ENCODE measurements at places on chromosomes 7 and 10.

GRCh38 chr7:138208142-138208570, 131.9 kb downstream of the AKR1D1 start:
- no peak for DNase-seq

- no peak for DNase-seq
These were observed 32.4 kb downstream of the TRIM8 start for GRCh38 chr10:102676534-102677315.

- DNase-seq, result peak; percentile 15
These were observed 18.0 kb downstream of the CAMK2B start for GRCh38 chr7:44307301-44307900.

DNA sequence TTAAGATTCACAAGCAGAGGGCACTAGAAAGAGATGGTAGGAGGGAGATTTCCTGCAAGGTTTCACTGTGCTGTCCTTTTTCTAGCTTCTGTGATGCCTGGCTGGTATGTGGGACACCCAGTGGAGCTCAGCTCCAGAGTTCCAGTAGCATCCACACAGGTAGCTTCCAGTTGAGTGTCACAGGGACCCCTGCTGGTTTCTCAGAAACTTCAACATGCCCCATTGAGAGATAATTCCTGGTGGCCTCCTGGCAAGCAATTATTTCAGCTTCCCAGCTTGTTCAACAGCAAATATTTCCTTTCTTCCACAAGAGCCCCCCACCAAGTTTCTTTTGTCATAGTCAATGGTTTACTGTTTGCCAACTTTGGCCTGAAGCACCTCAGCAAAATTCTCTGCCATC, 858.7 kb downstream of the REEP3 start:
- DNase-seq, result no peak

- no peak for DNase-seq
These were observed 70.3 kb downstream of the PARP12 start for GRCh38 chr7:139992353-139993044.

DNA sequence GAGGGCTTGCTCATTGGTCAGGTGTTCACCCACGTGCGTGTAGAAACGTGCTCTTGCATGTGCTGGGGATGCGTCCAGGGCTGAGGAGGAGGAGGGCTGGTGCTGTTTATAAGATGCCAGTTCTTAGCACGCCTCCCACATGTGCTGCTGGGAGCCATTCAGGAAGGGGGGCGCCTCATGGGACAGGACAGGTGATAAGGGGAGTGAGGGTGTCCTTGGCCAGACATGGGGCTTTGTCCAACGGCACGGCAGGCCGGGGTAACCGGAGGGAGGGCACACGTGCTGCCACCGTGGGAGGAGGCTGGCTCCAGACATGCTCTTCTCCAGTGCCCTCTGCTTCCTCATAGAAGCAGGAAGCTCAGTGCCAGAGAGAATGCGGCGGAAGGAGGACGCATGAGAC, 150.0 kb downstream of the ZMYND11 start:
- no peak for DNase-seq

- DNase-seq, result no peak
These were observed 3.9 kb upstream of the MIOS start for GRCh38 chr7:7562736-7563135.

- DNase-seq, result no peak
These were observed 53.6 kb upstream of the TMEM72 start for GRCh38 chr10:44857363-44858016.

DNA sequence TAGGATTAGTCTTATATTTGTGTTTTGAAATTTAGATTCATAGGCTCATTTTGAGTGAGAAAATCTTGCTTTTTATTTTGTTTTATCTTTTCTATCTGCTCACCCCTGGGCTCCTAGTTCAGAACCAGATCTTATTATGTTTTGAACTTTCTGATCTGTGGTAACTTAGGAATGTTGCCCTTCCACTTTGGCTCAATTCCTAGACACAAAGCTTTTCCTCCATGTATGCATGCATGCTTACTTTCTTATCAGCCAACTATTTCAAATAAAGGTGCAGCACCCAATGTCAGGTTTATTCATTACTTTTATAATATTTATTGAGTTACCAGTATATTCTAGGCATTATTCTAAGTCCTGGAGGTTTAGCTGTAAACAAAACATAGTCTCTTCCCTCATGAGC, 374.8 kb upstream of the KIAA1217 start:
- DNase-seq, result no peak

DNA sequence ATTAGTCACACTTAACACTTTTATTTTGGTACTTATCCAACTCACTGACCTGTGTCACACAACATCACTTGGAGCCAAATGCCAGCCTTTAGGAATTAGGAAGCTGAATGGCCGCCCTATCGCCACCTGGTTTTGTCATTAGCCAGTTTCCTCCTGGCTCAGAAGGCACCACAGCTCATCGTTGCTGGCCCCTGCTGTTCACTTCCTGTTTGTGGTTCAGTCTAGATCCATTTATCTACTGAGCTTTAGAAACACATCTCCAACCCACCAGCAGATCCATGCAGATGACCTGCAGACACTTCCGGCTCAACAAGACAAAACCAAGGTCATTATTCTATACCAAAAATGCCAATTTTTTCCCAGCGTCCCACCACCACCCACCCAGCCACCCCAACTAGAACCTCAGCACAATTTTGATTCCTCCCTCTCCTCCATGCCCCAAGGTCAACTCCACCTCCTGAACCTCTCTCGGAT, 193.5 kb upstream of the NEBL start:
- DNase-seq, result no peak

DNA sequence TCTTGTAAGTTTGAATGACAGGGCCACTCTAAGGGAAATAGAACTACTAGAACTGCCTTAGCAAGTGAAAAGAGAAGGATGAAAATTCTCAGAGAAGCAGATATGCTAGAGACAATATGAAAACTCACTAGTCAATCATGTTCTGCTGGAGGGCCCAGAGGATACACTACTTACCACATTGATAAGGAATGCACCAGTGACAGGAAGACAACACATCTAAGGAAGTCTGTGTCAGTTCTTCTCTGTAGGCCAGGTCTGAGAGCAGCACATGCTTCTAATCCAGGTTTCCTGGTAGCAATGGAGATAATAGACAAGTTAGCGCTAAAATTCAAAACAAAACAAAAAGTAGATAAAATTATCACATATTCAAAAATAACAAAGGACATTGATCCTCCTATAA, 235.2 kb upstream of the AKR1E2 start:
- no peak for DNase-seq

GRCh38 chr10:11986593-11987216, 55.9 kb downstream of the UPF2 start:
- DNase-seq, result peak; percentile 4

GRCh38 chr10:101837748-101838147, 5.9 kb downstream of the KCNIP2 start:
- DNase-seq, result no peak

- no peak for DNase-seq
These were observed 15.0 kb downstream of the ANKRD1 start for GRCh38 chr10:90905925-90906324.

- DNase-seq, result no peak
These were observed 19.1 kb upstream of the VOPP1 start for GRCh38 chr7:55591282-55591931.

DNA sequence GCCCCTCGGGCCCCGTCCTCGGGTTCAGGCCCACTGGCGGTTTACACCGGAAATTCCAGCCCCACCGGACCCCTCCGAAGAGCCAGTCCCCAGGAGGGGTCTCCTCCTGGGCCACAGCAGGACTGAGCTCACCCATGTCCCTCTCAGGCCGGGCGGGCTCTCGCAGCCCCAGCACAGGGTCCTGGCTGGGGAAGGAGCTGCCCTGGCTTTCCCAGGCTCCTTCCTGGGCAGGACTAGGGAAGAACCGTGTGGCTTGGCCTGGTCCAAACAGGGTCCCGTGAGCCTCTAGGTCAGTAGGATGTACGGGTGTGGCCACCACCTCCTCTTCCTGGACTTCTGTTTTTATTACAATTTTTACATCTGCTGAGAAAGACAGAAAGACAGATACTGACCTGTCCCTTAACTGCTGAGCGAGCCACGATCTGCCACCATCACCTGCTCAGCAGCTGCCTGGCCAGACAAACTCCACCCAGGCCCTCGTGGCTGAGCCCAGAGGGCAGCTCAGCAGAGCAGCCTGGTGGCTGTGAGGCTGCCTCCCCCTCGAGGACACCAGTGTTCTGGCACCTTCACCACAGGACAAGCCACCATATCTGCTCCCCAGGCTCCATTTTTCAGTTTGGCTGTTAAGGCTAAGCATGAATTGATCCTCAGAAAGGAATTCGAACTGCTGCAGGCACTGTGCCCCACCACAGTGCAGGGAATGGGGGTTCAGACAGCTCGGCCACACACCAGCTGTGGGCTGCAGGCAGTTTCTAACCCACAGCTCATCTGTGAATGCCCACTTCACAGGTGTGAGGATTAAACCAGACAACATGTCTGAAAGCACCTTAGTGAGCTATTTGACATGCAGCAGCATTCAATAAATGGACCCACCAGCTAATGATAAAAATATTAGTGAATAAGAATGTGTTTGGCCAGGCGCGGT, 14.5 kb upstream of the ZNF777 start:
- no peak for DNase-seq

GRCh38 chr10:132551093-132551807, 13.7 kb downstream of the INPP5A start:
- DNase-seq, result no peak

GRCh38 chr7:1359051-1359400, 100.2 kb downstream of the MICALL2 start:
- DNase-seq, result no peak

GRCh38 chr10:30705101-30705624, 75.6 kb upstream of the LYZL2 start:
- peak; percentile 23 for DNase-seq

DNA sequence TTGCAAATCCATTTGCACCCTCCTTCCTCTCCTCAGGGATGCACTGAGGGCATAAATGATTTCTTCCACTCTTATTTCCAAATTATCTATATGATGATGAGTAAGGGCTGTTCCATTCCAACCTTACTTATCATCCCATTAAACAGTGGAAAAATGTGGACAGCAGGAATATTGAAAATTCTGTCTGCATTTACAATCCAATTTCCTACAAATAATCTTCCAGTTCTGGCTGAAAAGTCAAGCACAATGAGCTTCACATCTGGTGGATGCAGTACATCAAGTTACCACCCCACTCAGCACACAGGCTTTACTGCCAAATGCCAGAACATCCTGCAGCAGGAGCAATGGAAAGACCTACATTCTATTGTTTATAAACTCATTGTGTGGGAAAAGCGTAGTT, 345.0 kb upstream of the STEAP1 start:
- no peak for DNase-seq

- DNase-seq, result no peak
These were observed 15.3 kb downstream of the PAX2 start for GRCh38 chr10:100760726-100761125.

DNA sequence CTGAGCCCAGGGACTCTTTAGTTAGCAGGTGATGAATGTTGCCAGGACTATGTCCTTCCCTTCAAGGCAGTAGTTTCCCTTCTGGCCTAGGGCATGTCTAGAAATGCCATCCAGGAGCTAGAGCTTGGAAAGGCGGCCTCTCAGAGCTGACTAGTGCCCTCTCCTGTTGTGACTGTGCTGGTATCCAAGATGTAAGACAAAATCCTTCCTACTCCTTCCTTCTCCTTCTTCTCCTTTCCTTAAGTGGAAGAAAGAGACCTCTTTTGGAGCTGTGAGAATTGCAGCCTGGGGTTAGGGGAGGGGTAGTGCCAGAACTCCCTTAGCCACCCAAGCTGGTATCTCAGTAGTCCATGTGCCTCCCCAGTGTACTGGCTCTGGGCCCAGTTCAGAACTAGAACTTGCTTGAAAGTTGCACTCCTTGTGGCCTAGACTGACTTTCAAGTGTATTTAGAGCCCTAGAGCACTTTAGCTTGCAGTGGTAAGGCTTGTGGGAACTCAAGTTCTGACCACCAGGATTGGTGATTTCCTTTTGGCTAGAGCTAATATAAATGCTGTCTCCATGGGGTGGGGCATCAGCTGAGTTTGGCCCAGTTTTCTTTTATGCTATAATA, 118.8 kb downstream of the NPSR1 start:
- DNase-seq, result no peak

DNA sequence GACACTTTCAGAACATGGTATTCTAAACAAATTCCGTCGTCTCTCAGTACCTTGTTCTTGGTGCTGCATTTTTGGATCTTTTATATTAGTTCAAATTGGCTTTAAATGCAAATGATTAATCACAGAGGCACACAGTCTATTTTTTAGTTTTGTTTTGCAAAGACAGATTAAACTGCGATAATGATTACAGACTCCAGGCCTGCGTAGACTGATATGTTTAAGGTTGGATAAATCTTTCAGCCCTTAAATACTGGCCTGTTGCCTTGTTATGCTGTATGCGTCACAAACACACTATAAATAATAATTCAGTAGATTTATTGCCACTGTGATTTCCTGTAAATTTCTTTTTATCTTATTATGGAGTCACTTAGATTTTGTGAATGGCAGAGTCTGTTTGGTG, 19.3 kb downstream of the CACNB2 start:
- DNase-seq, result no peak

DNA sequence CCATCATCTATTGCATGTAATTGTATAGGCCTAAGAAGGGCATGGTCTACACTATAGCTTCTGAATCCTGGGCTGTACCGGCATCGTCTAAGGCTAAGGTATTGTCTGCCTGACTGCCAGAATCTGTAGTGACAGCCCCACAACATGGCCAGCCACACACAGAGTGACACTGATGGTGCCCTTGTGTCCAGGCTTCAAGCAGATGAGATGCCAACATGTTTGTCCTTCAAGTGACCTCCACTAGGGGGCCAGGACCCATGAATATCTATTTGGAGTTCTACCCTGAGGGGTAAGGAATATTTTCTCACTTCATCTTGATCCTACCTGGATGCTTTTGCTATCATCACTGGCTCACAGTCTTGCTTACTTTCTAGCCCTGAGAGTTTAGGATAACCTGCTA, 1.5 kb downstream of the CYP3A7 start:
- DNase-seq, result no peak

DNA sequence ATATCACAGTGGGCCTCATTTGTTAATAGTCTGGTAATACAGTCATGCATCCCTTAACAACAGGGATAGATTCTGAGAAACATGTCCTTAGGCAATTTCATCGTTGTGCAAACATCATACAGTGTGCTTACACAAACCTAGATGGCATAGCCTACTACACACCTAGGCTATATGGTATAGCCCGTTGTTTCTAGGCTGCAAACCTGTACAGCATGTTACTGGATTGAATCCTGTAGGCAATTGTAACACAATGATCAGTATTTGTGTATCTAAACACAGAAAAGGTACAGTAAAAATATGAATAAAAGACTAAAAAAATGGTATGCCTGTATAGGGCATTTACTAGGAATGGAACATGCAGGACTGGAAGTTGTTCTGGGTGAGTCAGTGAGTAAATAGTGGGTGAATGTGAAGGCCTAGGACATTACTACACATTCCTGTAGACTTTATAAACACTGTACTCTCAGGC, 12.0 kb upstream of the RHOBTB1 start:
- DNase-seq, result no peak

GRCh38 chr10:107717046-107717445, 552.5 kb upstream of the SORCS1 start:
- DNase-seq, result no peak

All from NCI-H2081 treated with DMSO at 0.1 percent for 48 hours (cell line).